ENCODE measurements at places on chromosomes 4 and X.

DNA sequence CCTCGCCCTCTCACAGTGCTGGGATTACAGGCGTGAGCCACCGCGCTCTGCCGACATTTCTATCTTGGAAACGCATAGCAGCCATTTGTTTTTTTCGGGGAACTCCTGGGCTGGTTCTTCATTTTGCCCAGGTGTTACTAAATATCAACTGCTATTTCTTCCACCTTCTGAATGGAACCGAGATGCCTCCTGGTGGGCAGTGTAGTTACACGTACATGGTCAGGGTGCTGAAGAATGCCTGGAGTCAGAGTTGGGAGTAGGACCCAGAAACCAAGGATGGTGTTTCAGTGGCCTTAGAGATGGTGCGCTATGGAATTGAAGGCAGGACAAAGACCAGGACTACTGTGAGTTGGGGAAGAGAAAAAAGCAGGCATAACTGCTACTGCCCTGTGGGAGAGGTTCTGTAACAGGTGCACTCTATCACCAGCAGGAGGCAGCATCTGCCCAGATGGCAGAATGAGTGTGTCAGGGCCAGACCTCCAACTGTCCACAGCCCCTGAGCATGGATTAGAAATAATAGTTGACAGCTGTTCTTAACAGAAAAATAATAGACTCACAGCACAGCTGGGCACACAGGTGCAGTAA is 81.7 kb downstream of the ZC4H2 start:
- no peak for DNase-seq

GRCh38 chr4:173403051-173403450 is 4.1 kb upstream of the SCRG1 start:
- no peak for DNase-seq

DNA sequence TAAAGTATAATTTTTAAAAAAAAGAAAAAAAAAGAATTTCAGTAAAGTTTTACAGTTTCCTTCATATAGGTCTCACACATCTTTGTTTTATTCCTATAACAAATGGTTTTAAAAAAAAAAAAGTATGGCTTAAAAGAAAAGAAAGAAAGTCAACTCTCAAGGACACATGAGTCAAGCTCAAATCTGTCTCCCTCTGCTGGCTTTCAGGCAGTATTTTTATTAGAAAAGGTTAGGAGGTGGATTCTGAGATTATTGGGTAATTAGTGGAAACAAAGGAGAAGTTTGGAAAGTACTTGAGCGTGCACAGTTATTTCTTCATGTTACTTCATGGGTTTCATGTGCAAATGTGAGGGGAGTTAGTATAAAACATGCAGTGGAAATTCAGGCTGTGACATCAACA is 36.6 kb upstream of the BTC start:
- DNase-seq = no peak

GRCh38 chr4:185404031-185404430 is 7.4 kb downstream of the ANKRD37 start:
- no peak for DNase-seq

DNA sequence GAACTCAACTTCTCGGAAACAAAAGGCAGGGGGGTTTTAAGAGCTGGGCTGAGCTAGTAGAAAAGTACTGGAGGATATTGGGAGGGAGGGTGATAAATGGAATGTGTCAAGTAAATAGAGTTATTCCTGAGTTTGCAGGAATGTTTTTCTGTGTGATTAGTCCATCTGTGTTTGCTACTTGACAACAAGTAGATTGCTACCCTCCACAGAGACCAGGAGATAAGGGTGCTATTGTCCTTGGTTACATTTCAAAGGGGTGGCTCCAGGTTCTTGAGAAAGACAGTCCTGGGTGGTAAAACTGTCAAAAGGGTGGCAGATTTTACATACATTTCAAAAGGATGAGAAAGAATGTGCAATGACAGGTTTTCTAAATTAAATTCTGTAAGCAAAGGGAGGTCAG is 181.2 kb upstream of the PPP3CA start:
- no peak for DNase-seq
